ENCODE measurements at places on chromosomes 13 and 19. TPM values are rescaled to one million over a fixed set of nuclear protein-coding genes. Genes with fewer than 3 reads are reported as not detected.

The KIR2DL1 gene
- not detected for total RNA-seq

GRCh38 chr19:17626456-17627015, 61.6 kb downstream of the UNC13A start:
- DNase-seq, result no peak

DNA sequence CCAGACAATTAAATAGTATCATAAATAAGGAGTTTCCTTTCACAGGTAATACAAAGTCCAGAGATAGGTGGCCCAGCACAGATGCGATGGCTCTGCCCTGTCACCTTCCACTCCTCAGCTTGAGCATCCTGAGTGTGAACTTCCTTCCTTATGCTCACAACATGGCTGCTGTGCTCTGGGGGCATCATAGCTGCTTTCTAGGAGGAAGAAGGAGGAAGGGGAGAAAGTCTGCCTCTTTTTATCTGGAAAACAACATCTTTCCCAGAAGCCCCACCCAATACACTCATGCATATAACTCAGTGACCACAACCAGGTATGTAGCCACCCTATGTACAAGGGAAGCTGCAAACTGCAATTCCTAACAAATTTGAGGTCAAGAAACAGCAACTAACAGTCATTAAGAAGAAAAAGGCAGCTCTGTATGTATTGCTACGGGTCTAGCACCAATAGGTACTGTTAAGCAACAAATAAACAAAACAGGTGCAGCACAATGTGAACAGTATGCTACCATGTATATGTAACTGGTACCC, 201.2 kb upstream of the UBL3 start:
- no peak for DNase-seq

- no peak for DNase-seq
Observed at GRCh38 chr19:38656171-38656981, 8.9 kb downstream of the ACTN4 start.

GRCh38 chr19:50711805-50712204, 7.8 kb downstream of the SHANK1 start:
- no peak for DNase-seq

- no peak for DNase-seq
Observed at GRCh38 chr13:68199271-68199670, 969.1 kb upstream of the PCDH9 start.

The NFKBIB gene
- 16.7 TPM for total RNA-seq

The ADGRE2 gene
- 4.9 TPM for total RNA-seq

GRCh38 chr19:16368385-16369305, 44.0 kb downstream of the KLF2 start:
- DNase-seq, result no peak

The OR7G1 gene
- not detected for total RNA-seq

DNA sequence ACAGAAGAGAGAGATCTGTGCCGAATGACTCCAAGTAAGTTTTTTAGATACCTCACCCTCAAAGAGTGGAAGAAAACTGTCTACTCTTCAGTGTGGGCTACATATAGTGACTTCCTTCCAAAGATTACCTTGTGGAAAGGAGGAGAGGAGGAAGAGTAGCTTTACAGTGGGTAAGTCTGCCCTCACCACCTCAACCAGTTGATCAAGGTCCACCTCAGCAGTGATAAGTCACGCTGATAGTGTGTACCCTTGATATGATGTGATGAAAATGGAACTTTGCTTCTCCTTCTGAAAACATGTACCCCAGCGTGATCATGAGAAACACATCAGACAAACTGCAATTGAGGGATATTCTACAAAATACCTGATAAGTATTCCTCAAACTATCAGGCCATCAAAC, 20.6 kb downstream of the KLF5 start:
- DNase-seq, result no peak

- DNase-seq, result no peak
Observed at GRCh38 chr13:91017031-91017668, 330.3 kb upstream of the MIR17HG start.

GRCh38 chr13:102697929-102698648, 3.2 kb upstream of the METTL21C start:
- DNase-seq, result no peak

DNA sequence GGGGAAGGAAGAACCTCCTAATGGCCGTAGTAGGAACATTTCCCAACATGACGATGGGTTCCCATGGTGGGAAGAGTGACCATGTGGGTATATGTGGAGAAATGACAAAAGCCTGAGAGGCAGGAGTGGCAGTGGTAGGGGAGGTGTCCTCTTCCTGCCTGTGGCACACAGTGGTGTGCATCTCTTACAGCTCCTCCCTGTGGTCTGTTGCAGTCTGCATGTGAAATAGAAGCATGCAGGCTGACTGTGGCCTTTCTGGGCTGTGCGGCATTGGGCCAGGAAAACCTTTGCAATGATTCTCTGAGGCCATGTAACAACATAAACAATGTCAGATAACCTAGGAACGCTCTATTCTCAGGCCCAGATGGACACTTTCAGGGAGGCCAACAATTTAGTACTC, 84.0 kb downstream of the LACC1 start:
- no peak for DNase-seq

DNA sequence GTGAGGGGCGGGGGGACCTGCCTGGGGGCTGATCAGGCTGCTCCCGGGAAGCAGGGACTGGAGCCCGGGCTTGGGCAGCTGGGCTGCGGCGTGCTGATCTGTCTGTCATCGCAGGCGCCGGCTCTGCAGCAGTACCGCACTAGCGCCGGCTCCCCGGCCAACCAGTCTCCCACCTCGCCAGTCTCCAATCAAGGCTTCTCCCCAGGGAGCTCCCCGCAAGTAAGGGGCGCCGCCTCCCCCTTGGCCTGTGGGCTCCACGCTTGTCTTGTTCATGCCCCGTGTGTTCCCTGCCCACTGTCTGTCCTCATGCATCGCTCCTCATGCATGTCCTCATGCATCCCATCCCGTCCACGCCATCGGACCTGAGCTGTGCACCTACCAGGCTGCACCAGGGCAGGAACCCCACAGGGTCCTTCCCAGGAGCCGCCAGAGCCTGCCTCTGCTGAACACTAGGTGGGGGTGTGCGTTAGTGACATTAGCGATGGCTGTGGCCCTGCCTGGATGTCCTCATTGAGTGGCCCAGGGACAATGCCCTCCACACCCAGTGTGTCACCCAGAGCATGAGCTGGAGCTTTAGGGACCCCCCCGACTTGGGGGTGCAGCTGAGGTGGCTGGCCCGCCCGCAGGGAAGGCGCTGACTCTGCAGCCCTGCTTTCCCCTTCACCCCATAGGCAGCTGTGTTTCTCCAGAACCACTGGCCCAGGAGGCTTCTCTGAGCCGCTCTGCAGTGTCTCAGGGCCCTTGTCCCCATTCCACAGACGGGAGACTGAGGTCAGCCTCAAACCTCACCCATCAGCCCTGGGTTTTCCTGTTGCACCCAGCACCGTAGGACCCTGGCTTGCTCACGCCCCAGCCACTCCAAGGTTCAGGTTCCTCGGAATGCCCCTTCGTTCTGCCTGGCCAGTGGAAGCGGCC, 19.5 kb downstream of the COMP start:
- no peak for DNase-seq

DNA sequence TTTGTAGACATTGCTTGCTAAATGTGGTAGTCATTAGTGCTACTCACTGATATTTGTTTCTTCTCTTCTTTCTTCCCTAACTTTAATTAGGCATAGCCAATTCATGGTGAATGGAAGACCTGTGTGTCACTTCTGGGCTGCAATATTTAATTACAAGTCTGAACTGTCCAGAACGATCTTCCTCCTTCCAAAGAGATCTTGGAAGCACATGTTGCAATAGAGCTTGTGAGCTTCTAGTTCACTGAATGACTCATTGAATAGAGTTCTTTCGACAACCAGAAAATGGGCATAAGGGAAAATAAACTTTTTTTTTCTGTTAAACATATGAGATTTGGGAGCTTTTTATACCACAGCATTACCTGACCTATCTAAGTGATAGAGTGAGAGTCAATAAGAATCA, 1264.6 kb downstream of the PCDH9 start:
- no peak for DNase-seq

DNA sequence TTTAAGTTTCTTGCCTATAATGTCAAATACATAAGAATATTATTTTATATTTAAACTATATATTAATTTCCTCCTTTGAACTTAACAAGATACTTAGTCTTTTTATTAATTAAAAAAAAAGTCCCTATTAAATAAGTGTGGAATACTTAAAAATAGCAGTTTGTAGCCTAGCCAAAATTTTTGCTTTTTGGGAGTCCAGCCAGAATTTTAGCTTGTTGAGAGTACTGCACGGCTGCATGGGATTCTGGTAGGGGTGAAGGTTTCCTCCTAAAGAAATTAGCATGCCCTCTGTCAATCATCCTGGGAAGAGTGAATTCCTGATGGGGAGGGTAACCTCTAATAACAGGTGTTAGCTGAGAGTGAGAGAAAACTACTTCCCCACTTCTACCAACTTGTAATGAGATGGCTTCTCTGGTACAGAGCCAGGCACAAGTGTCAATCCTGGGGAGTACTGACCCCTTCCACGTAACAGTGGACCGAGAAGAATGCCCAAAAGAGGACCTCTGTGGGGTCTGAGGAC, 195.7 kb downstream of the SPRY2 start:
- DNase-seq, result no peak

- no peak for DNase-seq
Observed at GRCh38 chr13:35699825-35700510, 223.5 kb upstream of the MAB21L1 start.

- DNase-seq, result no peak
Observed at GRCh38 chr13:78102121-78102677, 183.6 kb upstream of the EDNRB start.

Data from vagina (tissue), 2 donors.